ENCODE measurements at places on chromosomes 5 and 9.

DNA sequence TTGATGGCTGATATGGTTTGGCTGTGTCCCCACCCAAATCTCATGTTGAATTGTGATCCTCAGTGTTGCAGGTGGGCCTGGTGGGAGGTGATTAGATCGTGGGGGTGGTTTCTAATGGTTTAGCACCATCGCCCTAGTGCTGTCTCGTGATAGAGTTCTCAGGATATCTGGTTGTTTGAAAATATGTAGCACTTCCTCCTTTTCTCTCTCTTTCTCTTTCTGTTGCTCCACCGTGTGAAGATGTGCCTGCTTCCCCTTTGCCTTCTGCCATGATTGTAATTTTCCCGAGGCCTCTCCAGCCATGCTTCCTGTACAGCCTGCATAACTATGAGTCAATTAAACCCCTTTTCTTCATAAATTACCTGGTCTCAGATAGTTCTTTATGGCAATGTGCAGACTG is 111.6 kb downstream of the SREK1 start:
- no peak for DNase-seq

- DNase-seq = no peak
Observed at GRCh38 chr9:20479419-20480155, 142.7 kb downstream of the MLLT3 start.

DNA sequence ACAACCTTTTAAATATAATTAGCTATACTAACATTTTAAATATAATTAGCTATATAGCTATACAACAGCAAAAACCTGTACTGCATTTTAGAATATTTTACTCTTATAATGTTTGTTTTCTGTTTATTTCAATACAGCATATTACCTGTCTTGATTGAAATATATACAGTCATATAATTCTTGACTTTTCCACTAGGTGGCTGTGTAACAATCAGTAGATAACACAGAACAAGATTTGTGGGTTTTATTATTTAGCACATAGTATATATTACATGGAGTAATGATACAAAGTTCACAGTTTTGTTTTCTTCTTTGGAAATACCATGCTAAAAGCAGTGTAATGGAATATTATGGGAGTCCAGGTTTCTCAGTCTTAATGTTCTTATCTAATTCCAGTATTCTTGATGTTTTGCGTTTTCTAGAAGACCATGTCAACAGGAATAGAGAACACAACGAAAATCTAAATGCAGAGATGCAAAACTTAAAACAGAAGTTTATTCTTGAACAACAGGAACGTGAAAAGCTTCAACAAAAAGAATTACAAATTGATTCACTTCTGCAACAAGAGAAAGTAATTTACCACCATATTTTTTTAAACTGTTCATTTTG is 13.3 kb downstream of the HMMR start:
- no peak for DNase-seq

DNA sequence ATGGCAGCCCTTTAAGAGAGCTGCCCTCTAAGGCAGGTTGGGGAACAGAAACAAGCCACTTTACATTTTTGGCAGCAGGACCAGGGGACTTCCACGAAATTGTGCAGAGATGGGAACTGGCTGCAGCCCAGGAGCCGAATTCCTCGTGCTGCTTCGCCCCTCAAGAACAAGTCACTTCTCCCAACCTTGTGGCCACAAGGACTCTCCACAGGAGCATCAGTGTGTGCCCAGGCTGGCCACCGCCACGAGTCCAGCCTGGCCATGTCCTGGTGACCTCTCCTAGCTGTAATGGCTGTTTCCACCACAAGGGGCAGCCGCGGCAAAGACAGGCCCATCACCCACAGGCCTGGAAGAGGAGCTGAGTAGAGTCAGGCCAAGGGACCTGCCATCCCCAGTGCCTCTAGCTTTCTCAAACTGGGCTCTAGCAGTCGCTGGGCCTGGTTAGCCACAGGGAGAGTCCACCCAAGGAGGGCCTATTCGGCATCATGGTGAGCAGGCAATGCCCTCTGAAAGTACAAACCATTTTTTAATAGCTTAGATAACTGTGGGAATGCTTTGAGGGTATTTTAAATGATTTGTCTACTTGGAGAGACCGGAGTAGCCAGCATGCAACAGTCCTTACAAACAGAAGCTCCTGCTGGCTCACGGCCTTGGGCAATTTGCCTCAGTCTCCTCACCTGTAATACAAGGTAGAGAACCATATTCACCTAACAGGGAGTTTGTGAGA is 129.0 kb downstream of the COL23A1 start:
- DNase-seq = peak; percentile 13

GRCh38 chr9:105178076-105178475 is 66.4 kb upstream of the SLC44A1 start:
- no peak for DNase-seq

All from LNCaP clone FGC (cell line).